ENCODE measurements at places on chromosomes 2 and 18.

GRCh38 chr2:186543561-186544131, 46.2 kb upstream of the ITGAV start:
- no peak for DNase-seq

DNA sequence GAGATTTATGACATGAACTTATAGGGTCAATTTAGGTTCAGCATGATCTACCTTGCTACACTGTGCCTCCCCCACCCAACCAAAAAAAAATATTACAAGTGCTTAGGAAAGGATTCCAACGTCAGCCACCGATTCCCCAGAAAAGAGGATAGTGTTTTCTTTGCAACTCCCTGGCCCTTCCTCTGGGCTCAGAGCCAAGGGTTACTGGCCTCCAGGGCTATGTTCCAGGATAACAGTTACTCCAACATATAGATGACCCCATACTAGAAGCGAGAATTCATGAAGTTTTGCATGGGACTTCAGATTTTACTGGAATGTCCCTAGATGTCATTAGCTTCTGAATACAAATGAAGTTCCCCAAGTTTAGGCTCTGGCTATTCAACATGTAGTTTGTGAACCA, 172.1 kb downstream of the UPP2 start:
- DNase-seq = no peak

- no peak for DNase-seq
Measured at GRCh38 chr2:201558232-201558631, 85.1 kb downstream of the TMEM237 start.

- no peak for DNase-seq
Measured at GRCh38 chr2:128639693-128640092, 321.0 kb upstream of the HS6ST1 start.

GRCh38 chr18:77068321-77069312, 64.0 kb downstream of the MBP start:
- no peak for DNase-seq

- DNase-seq = no peak
Measured at GRCh38 chr18:65735155-65735554, 15.7 kb upstream of the CDH7 start.

- DNase-seq = no peak
Measured at GRCh38 chr2:99794414-99794813, 304.6 kb upstream of the REV1 start.

GRCh38 chr2:240921311-240921994, 15.3 kb downstream of the CROCC2 start:
- no peak for DNase-seq

DNA sequence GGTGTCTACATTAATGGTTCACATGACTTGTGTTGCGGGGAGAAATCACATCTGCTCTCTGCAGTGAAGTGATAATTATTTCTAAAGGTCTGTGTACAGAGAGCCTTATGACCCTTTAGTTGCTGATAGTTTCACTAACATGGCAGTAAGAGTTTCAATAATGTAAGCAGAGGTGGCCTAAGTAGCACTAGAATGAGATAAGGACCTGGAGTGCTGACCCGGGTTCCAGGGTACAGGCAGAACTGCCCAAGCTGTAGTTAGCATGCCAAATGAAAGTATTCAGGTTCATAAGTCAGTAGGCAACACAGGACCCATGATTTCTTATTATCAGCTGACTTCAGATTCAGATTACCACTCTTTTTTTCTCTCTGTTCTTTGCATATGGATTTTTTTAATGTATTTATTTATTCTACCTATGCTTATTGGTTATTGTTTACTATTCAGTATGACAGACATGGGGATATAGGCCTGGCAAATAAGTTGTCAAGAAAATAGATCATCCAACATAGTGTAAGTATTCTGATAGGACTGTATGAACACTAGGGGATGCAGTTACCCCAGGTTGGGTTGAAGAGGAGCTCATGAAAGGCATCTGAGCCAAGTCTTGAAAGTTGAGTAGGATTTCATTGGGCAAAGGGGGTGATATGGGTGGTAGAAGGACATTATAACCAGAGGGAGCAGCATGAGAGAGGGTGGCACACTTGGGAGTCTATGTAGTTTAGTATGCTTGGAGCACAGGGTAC, 105.2 kb downstream of the CCDC85A start:
- DNase-seq = no peak

Measured in stimulated activated CD8-positive, alpha-beta memory T cell treated with anti-CD3 and anti-CD28 coated beads, Interleukin-7, amount 100 ng/mL, for 1 hour (primary cell).